Caudate nucleus (tissue), 63 donors: ENCODE measurements at places on chromosomes 3 and 15.

GRCh38 chr3:172036541-172037215 lies 2.7 kb upstream of the FNDC3B start:
- DNase-seq, result no peak

GRCh38 chr3:177948716-177949425 lies 587.4 kb upstream of the KCNMB2 start:
- DNase-seq, result no peak

DNA sequence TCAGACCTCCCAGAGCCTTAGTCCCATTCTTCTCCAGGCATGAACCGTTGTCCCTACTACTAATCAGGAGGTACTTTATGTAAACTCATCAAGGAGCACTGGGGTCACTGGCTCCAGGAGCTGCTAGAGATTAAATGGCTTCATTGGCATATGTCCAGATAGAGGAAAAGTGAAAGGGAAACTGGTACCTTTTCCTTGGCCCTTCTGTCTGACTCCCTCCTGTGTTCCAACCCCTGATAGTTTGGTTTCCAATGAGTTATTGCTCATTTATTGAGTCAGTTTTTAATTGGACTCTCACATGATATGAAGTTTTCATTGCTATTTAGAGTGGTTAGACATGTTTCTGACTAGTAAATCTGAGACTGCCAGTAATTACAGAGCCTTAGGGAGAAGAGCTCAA lies 130.5 kb upstream of the BFSP2 start:
- DNase-seq, result no peak

DNA sequence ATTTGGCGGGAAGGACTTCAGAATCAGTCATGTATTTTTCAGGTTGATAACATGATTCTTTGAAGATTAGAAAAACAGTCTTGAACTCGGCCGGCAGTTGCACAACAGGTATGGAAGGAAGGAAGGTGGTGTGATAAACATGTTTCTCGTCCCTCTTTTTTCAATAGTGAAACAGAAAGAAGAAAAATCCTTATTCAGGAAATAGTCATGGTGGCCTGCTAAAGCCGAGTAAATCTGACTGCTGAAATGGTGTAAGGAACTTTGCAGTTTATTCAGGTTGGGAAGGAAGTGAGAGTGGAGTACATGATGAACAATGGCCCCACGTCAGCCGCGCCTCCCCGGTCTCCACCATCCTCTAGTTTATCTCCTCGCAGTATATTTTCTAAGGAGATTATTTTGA lies 6.7 kb downstream of the RASGRP1 start:
- no peak for DNase-seq

GRCh38 chr15:91855684-91856489 lies 2.4 kb downstream of the SLCO3A1 start:
- DNase-seq, result no peak

DNA sequence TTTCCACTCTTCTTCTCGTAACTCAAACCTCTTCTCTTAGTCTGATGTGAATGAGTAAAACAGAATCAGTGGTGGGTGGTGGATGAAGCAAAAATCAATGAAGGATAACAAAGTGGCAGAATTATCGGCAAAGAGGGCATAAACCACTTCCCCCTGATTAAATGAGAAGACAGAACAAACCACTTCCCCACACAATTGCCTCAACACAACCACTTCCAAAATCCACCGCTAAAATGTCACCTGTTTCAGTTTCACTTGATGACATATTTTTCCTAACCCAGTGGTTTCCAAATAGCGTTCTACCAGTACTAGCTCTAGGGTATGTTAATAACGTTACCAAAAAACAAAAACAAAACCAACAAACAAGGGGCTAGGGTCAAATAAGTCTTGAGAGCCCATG lies 478.7 kb upstream of the WNT5A start:
- no peak for DNase-seq

DNA sequence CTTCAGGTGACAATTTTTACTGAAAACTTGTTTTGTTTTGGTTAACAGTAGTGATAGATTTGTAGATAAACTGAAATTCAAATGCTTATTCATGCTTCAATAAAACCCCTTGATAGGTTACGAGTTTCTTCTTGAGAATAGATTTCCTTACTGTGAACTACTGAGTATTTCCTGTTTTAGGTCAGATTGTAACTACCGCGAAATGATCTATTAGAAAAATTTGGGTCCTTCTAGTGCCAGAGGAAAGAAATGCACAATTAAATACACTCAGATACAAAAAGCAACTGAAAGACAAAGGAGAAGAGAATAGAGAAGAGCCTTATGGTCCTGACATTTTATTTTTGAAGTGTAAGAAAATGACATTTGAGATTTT lies 251.7 kb upstream of the TBL1XR1 start:
- DNase-seq, result no peak

GRCh38 chr3:183439515-183439914 lies 11.1 kb upstream of the MCF2L2 start:
- no peak for DNase-seq

GRCh38 chr3:17847156-17847555 lies 104.7 kb upstream of the TBC1D5 start:
- no peak for DNase-seq

- no peak for DNase-seq
Measured at GRCh38 chr15:58472821-58473581, 41.2 kb downstream of the LIPC start.

- no peak for DNase-seq
Measured at GRCh38 chr3:16066975-16067374, 107.5 kb upstream of the GALNT15 start.

GRCh38 chr15:70802629-70803028 lies 39.3 kb upstream of the UACA start:
- DNase-seq, result no peak

DNA sequence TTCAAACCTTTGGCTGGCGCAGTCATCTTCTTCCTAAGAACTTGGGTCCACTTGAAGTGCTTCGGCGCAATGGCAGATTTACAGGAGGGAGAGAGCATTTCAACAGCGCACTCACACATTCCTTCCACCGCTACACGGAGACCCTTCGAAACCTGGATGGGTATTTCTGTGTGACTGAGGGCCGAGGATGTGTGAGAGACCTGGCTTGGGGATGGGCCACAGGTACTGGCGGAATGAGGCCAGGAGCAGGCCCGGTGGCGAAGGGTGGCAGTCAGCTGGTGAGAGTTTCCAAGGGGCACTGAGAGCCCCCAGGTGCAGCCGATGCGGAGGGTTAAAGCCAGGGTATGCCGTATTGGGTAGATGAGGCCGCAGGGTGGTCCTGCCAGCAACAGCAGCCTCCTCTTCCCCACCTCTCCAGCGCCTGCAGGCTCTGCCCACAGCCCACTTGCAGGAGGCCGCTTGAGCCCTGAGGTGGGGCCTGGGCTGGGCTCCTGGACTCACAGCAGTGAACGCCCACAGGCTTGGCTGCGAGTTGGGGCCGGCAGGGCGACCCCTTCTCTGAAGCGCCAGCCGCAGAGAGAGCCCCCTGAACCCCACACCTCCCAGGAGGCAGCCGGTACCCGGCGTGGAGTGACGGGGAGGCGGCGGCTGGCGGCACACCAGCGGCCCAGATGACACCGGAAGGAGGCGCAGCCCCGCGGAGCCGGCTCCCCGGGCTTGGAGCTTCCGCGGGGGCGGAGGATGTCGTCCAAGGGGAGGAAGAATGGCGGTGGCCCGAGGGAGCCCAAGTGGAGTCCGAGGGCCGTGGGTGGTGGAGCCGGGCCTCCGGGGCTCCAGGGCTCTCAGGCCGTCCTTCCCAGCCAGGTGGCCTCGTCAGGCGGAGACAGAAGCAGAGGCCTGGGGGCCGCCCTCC lies 166.5 kb downstream of the NSMCE3 start:
- no peak for DNase-seq

GRCh38 chr15:85298366-85298765 lies 82.0 kb upstream of the AKAP13 start:
- no peak for DNase-seq

- no peak for DNase-seq
Measured at GRCh38 chr15:33975022-33975565, 6.8 kb downstream of the CHRM5 start.

DNA sequence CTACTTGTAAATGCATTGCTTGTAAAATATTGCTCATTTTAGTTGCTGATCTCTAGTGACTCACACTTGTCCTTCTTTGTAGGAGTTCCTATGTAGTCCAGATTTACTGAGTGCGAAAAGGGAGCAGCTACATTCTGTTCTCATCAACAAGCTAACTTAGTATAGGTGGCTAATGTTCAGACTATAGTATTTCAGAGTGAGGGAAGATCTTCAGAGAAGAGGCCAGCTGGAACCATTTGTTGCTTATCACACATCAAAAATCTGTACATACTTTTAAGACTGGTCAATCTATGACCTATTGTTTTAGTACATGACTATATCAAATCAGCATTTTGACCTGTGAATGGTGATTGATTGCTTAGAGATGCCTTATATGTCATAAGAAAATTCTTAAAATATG lies 71.3 kb upstream of the THSD4 start:
- DNase-seq, result no peak

- DNase-seq, result no peak
Measured at GRCh38 chr3:24457719-24458118, 36.9 kb downstream of the THRB start.

- no peak for DNase-seq
Measured at GRCh38 chr15:62495670-62496614, 330.9 kb upstream of the C2CD4B start.

- no peak for DNase-seq
Measured at GRCh38 chr3:129699199-129699598, 92.7 kb upstream of the PLXND1 start.

GRCh38 chr3:124916837-124917409 lies 17.6 kb downstream of the MUC13 start:
- no peak for DNase-seq

DNA sequence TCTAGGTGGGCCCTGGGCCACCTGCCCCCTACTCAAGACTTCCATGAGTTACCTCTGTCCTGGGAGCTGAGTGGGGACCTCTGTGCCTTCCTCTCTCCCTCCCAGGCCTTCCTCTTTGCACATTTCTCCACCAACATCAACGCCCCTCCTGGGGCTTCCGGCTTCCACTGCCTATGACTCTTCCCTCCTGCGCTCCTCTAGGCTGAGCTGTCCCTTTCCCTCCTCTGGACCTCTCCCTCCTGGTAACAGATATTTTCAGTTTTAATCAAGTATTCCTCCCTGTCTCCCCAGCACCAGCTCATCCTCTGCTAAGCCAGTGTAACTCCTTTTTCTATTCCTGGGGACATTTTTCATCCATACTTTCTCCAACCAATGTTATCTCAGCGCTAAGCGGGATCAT lies 160.4 kb downstream of the RAB11A start:
- DNase-seq, result no peak

DNA sequence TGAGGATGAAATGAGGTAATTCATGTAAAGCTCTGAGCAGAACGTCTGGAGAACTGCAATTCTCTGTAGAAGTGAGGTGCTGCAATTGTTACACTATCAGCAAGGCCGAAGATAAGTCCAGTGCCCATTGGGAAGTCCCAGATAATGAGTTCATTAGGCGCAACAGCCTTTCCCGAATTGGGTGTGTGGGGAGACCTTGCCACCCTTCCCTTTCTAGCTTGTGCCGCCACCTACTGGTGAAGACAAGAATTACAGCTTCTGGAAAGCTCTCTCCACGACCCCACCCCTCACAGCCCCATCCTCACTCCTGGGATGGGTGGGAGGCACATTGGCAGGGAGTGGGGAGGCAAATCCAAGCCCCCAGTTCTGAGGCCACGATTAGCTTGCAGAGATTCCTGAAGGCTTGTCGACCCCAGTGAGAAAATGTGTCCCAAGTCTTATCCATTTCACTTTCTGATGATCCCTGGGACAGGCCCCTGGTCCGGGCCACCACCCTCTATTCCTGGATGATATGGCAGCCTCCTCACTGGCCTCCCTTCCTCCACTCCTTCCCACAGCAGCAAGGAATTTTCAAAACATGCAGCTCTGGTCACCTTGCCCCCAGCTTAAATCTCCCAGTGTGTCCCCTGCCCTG lies 36.4 kb downstream of the FAM3D start:
- peak; percentile 21 for DNase-seq

GRCh38 chr3:185677146-185677829 lies 91.2 kb downstream of the SENP2 start:
- DNase-seq, result no peak

GRCh38 chr3:154334973-154335420 lies 10.7 kb upstream of the DHX36 start:
- no peak for DNase-seq

DNA sequence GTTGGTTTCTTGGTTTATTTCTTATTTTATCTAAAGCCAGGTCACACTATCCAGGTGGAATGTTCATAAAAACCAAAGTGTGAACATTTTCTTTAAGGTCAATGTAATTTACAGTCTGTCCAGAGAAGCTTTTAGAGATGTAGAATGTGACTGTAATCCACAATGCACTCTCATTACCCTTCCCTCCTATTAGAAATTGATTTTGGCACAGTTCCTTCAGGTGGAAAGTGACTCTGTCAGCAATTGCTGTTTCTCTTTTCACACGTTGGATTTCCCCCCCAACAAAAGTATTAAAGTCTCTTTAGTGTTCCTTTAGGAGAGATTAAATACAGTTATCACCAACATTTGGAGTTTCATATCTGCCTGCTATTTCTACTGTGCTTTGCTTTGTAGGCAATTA lies 31.6 kb upstream of the COPB2 start:
- no peak for DNase-seq

GRCh38 chr3:47440131-47440530 lies 35.6 kb downstream of the SCAP start:
- peak; percentile 9 for DNase-seq

DNA sequence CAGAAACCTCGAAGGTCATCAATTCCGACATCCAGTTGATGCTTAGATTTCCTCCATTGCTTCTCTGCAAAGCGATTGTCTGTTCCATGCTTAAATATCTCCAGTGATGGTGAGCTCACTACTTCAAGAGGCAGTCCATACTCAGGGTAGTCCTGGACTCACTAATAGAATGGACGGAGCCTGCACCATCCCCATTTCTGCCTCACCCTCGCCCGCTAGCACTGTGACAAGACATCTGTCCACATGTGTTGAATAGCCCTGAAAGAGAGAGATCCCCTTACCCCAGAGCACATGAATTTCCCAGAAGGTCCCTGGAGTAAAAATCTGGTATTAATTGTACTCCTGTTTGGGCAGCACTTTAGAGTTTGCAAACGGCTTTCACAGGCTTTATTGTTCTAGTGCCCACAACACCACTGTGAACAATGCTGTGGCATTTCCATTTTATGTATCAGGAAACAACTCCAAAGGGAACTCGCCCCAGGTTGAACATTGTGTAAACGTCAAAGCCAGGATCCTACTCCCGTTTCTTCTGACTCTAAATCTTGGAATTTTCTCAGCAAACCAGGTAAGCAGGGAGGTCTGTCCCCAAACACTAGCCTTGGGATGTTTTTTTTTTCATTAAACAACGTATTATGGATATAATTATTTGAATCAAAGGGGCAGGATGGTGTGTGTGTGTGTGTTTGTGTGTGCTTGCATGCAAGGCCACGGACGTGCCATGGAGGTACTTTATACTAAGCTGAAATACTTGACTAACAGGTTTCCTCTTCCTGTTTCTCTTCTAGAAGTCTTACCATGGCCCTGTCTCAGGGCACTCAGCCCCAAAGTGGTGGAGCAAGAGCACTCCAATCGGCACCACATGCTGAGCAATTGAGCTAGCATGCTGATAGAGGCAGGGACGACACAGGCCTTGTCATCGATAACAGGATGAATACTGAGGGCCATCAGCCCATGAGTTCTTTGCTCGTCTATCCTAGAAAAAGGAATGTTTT lies 198.3 kb downstream of the OPA1 start:
- no peak for DNase-seq

GRCh38 chr15:26109203-26109602 lies 246.1 kb upstream of the ATP10A start:
- no peak for DNase-seq
